NCI-H2107 (cell line): ENCODE measurements at places on chromosomes 2 and 18.

DNA sequence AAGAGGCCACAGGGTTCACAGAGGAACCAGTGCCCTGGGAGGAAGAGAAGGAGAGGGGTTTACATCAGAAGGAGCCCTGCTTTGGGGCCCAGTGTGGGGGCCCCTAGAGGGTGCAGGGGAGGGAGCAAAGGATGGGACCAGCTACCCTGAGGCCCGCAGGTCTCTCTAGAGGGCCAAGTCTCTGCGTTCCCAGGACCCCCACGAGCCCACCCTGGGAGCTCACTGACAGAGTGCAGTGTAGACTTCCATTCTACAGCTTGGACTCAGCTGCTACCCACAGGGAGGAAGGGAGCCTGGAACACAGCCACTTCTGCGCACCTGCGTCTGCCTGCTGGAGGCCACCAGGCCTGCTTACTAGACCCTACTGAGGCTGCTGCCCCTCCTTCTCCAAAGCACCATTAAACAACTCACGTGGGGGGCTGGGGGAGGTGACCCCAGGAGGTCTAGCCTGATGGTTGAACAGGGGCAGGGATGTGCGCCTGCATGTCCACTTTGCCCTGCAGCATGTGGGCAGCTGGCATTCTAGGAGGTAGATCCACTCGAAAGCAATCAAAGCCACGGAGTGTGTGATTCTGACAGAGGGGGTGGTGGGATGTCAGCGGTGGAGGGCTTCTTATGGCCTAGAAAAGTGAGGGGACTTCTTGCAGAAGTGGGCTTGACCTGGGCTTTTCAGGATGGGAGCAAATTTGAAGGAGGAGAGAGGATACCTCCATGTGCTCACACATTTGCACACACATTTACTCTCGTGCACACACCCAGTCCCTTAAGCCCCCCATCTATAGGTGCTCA, 90.2 kb downstream of the ZFP36L2 start:
- no peak for DNase-seq

DNA sequence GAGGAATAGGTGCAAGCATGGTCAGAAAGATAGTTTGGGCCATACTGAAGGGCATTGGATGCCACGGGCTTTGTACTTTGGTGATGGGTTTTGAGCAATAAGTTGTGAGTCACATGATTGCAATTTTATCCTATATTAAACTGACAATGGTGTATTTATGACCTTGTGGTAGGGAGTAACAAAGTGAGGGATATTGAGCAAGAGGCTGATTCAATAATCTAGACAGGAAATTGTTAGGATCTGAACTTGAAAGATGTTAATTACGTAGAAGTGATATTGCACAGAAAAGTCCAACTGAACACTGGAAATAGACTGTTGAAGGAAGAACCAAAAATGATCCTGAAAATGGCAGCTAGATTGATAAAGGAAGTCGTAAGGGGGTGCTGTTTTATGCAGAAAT, 46.6 kb upstream of the TCF4 start:
- DNase-seq, result no peak

- DNase-seq, result peak; percentile 61
Observed at GRCh38 chr2:234980451-234981187, 28.8 kb downstream of the SH3BP4 start.

DNA sequence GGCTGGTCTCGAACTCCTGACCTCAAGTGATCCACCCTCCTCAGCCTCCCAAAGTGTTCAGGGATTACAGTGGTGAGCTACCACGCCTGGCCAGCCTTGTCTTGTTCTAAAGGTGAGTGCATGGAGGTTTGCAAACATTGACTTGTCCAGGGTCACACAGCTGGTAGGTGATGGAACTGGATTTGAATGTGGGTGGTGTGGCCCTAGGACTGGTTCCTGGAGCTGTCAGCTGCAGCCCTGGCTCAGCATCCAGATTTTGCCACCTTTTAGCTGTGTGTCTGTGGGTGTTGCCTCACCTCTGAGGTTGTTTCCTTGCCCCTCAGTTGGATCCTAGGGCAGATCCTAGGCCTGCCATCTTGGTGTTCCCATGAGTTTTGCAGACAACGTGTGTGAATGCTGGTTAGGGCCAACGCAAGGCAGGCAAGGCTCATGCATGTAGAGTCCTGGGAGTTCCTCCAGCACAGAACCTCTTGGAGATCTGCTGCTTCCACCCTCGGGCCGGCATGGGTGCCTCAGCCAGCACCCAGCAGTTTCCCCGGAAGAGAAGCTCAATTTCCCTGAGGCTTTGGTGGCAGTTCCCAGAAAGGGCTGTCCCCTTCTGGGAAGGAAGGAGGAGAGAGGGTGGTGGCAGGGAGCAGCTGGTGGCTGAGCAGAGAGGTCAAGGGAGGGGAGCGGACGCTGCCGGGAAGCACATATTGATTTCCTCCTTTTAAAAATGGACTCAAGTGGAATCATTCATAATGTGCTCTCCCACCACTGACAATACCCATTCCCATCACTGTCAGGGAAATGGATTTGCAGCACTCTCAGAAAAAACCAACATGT, 127.6 kb upstream of the HS6ST1 start:
- no peak for DNase-seq

GRCh38 chr18:32324181-32324580, 134.3 kb downstream of the MEP1B start:
- DNase-seq, result no peak
